ENCODE measurements at places on chromosomes 2 and 18.

GRCh38 chr2:40256649-40257048 is 195.2 kb downstream of the SLC8A1 start:
- no peak for DNase-seq

DNA sequence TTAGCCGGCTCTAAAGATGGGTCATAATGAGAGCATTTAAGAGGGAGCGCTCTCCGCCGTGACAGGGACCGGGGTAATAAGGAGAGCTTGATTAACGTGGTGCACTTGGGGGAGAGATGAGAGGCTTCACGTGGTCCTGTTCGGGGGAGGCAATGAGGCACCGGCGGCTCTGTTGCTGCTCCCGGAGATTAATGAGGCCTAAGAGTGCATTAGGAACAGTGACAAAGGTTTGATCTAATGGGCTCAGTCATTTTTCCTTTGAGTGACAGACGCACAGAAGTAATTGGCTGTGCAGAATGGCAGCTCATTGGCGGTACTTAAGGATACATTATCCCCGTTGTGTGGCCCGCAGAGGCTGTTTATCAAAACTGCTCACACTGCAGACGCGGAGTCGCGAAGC is 250.7 kb downstream of the GBX2 start:
- DNase-seq = no peak

DNA sequence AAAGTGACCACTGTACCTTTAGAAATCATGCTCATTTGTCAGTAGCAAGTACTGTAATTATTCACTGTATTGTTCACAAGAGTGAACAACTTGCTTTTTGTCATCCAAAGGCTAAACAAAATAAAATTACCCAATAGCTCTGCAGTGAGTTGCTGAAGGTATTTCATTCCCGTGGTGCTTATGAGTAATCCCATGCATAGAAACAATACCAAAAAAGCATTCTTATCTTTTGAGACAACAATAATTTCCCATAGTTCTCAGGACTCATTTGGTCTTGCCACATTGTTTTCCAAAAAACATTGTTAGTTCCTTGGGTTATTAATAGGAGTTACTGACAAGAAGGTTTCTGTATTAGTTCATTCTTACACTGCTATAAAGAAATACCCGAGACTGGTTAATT is 503.2 kb upstream of the FAM98A start:
- DNase-seq = no peak

GRCh38 chr2:68385220-68385906 is 20.3 kb downstream of the PLEK start:
- DNase-seq = no peak

Measured in mesenchymal stem cell (in vitro differentiated cells and primary cell).